ENCODE measurements at places on chromosomes 13 and 19.

DNA sequence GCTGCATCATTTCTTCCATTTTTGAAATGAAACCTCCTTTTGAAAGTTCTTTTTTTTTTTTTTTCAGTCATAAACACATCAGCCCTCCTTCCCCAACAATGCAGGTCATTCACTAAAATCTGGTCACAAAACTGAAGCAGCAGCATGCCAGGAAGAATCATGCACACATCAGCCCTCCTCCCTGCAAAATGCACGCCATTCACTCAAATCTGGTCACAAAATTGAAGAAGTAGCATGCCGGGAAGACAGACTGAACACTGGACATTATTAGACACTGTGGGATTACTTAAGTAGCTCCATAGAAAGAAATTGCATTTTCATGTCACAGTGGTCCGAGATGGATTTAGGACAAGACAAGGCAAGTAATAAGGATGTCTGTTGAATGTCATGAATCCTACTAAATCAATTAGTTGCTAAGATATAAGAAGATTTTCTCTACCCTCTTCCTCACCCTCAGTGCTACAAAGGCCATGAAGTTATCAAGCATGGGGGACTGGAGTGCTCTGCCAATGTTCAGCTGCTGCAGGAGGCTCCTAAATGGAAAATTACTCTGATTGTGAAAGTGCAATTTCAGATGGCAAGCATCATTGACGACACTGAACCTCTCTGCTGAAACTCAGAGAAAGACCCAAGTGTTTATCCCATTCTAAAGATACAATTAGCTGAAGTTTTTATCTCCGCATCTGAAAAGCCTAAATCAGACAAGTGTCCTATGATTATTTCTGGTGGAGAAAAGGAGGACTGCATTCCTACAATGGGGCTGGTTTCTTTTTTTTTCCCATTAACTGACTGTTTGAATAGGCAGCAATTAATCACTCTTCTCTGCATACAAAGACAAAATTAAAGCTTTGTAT, 913.2 kb downstream of the DIAPH3 start:
- no peak for DNase-seq

DNA sequence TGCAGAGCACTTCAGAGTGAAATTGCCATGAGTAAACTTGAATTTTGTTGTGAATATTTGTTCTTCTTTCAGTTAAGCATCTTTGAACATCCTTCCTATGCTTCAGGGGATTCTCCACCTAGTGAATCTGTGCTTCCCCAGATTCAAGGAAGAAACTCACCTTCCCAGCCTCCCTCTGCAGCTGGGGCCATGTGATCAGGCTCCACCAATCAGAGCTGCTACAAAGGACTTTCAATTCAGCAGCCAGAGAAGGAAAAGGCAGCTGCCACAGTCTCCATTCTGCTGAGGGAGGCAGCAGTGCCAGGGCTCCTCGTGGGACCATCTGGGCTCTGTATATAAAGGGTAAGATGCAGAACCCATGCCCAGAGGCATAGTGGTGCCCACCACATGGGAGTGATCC, 89.7 kb upstream of the SIAH3 start:
- no peak for DNase-seq

GRCh38 chr13:44918326-44919103, 70.8 kb downstream of the NUFIP1 start:
- no peak for DNase-seq

- no peak for DNase-seq
Observed at GRCh38 chr13:28822801-28823200, 2.7 kb downstream of the MTUS2 start.

DNA sequence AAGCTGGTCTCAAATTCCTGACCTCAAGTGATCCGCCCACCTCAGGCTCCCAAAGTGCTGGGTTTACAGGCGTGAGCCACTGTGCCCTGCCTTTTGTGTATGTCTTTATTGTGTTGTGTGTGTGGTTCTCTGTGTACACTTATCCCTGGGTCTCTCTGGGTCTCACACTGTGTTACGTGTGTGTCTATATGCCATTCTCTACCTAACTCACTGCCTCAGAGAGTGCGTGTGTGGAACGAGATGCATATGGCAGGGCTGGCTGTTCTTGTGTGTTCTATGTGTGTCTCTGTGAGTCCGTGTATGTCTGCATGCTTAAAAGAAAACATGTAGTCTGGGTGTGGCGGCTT, 10.5 kb downstream of the FOXA3 start:
- DNase-seq, result no peak

DNA sequence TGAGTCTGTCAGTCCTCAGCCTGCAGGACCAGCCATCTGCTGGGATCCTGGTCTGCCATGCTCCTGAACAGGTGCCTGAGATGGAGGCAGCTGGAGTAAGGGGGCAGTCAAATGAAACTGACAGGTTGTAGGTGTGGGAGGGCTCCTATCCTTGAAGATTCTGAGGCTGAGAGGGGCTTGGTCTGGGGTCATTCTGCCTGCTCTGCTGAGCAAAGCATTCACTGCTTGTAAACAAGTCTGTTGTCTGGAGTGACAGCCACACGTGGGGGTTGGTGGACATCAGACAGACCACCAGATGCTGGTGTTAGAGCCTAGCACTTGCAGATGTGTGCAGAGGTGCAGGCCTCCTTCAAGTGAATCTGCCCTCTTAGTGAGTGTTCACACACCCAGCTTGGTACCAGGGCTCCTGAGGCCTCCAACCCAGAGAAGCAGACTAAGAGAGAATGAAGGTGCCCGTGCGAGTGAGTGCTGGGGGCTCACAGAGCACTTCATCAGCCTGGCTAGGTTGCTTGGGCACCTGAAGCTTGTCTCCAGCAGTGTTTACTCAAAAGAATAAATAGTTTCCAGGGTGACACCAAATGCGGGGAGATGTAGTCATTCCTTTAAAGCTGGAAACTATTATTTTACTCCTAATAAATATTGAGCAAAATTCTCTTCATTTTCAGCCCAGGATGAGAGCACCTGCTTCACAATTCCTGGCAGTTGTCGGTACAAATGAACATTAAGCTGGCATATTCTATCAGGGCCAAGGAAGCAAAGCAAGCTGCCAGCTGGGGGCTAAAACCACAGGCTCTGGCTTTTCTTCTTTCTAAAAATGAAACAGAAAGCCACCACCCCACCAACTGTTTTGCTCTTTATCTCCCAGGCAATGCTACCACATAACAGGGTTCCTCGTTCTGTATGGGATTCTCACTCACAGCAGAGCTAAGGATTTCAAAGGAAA, 82.3 kb downstream of the RNASEH2B start:
- no peak for DNase-seq

GRCh38 chr13:42631181-42631580, 57.2 kb downstream of the TNFSF11 start:
- no peak for DNase-seq

DNA sequence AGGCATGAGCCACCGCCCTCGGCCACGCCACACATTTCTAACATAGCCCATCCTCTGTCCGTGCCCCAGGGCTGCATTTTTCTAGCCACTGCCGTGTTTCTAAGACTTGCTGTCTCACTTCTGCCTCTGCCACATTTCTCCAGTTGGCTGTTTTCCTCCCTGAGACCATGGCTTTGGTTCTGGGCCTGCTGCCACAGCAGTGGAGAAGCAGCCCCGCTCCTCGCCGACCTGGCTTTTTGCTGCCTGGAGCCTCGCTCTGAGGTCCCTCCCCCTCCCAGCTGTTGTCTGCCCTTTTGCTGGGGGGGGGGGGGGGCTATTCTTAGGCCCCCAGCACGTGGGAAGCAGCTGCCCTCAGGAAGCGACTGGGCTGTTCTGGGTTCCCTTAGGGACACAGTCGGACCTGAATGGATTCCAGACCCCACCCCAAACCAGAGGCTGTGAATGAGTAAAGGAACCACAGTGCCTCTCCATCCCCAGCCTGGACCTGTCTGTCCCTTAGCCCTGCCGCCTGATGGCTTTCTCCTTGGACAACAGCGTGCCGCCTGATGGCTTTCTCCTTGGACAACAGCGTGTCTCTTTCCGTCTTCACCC, 3.3 kb downstream of the GYS1 start:
- no peak for DNase-seq

DNA sequence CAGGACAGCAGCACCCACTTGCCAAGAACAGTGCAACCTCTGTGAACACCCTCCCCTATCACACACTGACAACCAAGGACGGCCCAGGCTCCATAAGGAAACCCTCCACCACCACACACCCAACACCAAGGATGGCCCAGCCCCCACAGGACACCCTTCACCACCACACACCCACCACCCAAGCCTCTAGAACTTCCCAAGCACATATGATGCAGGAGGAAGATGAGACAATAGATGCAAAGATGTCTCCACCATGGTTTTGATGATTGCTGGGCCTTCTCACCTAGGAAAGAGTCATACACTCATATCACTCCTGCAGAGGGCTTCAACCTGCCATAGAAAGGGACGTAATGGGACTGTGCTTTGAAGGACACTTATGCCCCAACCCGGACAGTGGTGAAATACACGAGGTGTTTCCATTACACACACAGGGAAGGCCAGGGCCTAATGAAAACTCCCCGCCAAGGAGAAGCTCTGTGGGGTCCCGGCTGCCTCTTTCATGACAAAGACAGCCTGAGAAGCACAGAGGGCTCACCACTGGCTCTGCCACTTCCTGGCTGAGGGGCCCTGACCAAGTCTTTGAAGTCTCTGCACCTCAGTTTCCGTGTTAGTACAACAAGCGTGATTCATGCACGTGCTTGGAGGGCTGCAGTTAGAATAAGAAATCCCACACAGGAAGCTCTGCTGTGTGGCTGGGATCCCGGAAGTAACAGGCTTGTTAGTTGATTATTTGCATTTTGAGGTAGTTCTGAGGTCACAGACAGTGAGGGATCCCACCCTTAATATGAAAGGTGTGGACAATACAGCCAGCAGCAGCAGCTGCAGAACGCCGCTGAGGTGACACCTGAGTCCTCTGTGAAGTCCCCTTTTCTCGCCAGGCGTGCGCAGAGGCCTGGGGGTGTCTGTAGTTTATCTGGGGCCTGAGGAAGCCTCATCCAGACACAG, 61.9 kb upstream of the ATP12A start:
- DNase-seq, result no peak

DNA sequence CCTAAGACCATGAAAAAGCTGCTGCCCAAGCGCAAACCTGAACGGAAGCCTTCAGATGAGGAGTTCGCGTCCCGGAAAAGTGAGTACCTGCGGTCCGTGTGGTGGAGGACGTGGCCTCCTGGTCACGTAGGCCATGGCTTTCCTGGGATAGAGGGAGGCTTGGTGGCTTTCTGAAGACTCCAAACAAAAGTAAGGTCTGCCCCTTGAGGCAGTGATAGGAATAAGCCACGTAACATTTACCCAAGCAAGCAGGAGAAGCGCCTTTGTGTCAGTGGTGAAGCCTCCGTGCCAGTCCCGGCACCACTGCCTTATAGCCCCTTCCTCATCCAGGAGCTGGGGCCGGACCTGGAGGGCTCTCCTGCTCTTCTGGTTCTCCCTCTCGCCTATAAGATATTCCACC, 34.3 kb upstream of the TEX29 start:
- DNase-seq, result no peak

- DNase-seq, result no peak
Observed at GRCh38 chr13:24050796-24051715, 109.5 kb upstream of the SPATA13 start.

- DNase-seq, result no peak
Observed at GRCh38 chr13:71862459-71862943, 4.5 kb downstream of the DACH1 start.

DNA sequence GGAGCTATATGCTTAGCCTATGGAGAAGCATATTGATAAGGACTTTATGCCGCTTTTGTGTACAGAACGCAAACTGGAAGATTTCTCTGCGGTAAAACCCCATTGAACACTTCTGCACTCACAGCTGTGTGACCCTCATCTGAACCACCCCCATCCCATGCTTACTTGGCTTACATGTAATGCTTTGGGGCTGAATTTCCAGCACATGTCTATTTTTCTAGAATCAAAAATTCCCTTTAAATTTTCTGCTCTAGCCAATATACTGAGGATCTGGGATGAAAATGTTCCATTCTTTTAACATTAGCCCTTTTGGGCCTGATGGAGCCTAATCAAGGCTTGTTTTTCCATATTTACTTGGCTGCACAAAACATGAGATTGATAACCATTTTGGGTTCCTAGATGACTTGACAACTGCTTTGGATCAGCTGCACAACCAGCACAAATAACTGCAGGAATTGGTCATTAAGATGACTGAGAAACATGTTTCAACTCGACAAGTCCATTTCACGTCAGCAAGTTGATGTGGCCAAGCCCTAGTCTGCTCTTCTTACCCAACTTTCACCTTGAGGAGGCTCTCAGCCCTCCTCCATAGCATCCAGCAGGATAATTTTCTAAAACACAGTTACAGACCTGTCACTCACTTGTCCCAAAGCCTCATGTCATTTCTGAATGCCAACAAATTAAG, 52.4 kb downstream of the TNFSF11 start:
- no peak for DNase-seq

DNA sequence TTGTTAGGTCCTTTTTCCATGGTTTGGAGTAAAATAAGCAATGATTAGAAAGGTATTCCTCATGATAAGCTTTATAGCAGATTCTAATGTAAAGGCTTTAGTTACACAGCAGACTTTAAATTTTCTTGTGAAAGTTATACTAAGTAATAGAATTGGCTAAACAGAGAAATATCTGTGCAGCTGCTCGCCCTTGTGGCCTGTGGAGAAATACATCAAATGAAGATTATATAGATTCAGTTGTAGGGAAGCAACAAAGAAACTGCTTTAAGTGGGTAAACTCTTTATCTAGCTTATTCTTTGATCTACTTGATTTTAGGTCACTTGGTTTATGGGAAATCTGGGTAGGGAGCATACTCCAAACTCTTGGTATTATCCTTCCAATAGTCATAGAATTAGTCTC, 1269.7 kb upstream of the SPRY2 start:
- no peak for DNase-seq

- DNase-seq, result no peak
Observed at GRCh38 chr13:74479124-74479523, 344.9 kb upstream of the KLF12 start.

Measured in right kidney (tissue), 9 donors.